ENCODE measurements at places on chromosomes 11 and 22. TPM values are rescaled to one million over a fixed set of nuclear protein-coding genes. Genes with fewer than 3 reads are reported as not detected.

DNA sequence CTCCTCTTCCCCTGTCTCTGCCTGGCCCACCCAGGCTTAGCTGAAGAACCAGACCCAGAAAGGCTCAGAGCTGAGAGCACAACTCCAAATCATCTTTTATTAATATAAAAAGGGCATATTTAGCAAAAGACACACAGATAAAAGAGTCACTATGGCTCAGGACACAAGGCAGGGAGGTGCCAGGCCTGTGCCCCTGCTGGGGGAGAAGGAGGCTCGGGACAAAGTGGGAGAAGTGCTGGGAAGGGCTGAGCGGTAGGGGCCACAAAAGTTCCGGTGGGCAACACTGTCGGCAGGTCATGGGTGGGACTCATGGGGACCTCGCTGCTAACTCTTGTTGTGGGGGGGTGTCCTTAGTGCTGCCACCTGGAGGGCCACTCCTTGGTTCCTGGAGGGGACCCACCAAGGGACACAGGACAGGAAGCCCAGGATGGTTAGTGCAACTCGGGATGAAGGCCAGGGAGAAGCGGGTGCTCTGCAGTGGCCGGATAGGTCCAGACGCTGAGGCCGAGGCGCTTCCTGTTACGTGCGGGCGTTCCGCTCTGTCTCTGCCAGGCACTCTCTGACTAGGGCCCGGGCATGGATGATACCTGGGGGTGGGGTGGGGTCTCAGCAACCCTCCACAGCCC lies 1.4 kb upstream of the PITPNM1 start:
- H3K27ac ChIP-seq, result peak overlapping the region; percentile 13
- no peak overlapping the region for H3K4me3 ChIP-seq
- DNase-seq, result no peak
- H3K36me3 ChIP-seq, result peaks cover 3% of the 10 kb centered on the region
- H3K4me1 ChIP-seq, result peaks cover 42% of the 10 kb centered on the region

OSBP2 gene
- 0.74 TPM for polyA plus RNA-seq

GRCh38 chr22:37167176-37167980 lies 17.7 kb upstream of the IL2RB start:
- peaks cover 82% of the 10 kb centered on the region for H3K4me1 ChIP-seq
- H3K36me3 ChIP-seq, result no peaks in the 10 kb centered on the region
- peak overlapping the region; percentile 48 for H3K27ac ChIP-seq
- peak overlapping the region; percentile 63 for H3K4me3 ChIP-seq
- peak; percentile 42 for DNase-seq

GRCh38 chr11:911031-911889 lies 650 bp upstream of the CHID1 start:
- H3K4me3 ChIP-seq, result peak overlapping the region; percentile 58
- DNase-seq, result peak; percentile 10
- H3K27ac ChIP-seq, result peak overlapping the region; percentile 55
- no peaks in the 10 kb centered on the region for H3K27me3 ChIP-seq

- H3K27ac ChIP-seq, result no peak overlapping the region
- H3K36me3 ChIP-seq, result no peaks in the 10 kb centered on the region
Observed at GRCh38 chr11:65826984-65827735, 6.6 kb upstream of the SNX32 start.

GRCh38 chr11:19891022-19891421 lies 178.4 kb downstream of the NAV2 start:
- H3K4me1 ChIP-seq, result no peaks in the 10 kb centered on the region
- no peaks in the 10 kb centered on the region for H3K36me3 ChIP-seq
- H3K4me3 ChIP-seq, result no peak overlapping the region
- H3K27me3 ChIP-seq, result no peaks in the 10 kb centered on the region
- DNase-seq, result no peak

TIGD3 gene
- polyA plus RNA-seq, result 0.59 TPM

DNA sequence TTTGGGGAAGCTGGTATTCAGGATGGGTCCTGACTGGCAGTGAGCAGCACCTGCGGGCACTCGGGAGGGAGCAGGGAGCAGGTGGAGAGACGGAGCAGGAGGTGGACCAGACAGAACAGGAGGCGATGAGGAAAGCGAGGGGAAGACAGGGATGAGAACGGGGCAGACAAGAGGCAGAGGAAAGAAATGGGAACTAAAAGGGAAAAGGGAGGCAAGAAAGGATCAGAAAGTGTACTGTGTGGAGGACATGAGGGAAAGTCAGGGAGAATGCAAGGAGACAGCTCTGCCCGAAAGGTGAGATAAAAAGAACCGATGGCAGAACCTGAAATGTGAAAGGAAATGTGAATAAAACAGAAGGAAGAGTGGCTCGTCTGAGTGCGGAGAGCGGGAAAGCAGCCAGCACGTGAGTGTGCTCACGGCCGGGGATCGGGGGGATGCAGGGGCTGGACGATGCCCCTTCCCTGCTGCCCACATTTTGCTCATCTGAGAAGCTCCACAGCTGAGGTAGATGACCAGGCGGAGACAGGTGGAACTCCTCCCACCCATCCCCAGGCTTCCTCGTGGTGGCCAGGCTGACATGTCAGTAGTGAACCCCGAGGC lies 494.4 kb upstream of the B3GAT1 start:
- DNase-seq, result no peak
- no peak overlapping the region for H3K27ac ChIP-seq
- H3K4me3 ChIP-seq, result no peak overlapping the region
- no peaks in the 10 kb centered on the region for H3K36me3 ChIP-seq
- H3K27me3 ChIP-seq, result peaks cover 3% of the 10 kb centered on the region

HEPACAM gene
- not detected for polyA plus RNA-seq

UPK3A gene
- polyA plus RNA-seq, result not detected

INCENP gene
- 3.1 TPM for polyA plus RNA-seq

GRCh38 chr11:104324276-104324675 lies 160.3 kb upstream of the PDGFD start:
- no peaks in the 10 kb centered on the region for H3K27me3 ChIP-seq
- no peaks in the 10 kb centered on the region for H3K36me3 ChIP-seq
- H3K4me1 ChIP-seq, result no peaks in the 10 kb centered on the region
- DNase-seq, result no peak
- H3K4me3 ChIP-seq, result no peak overlapping the region

OR4A16 gene
- not detected for polyA plus RNA-seq

SYCE3 gene
- polyA plus RNA-seq, result not detected

MAP6 gene
- not detected for polyA plus RNA-seq

SCUBE2 gene
- not detected for polyA plus RNA-seq

SSTR3 gene
- 0.59 TPM for polyA plus RNA-seq

GRCh38 chr11:111634981-111635705 lies 32.9 kb downstream of the SIK2 start:
- no peak overlapping the region for H3K4me3 ChIP-seq
- peaks cover 10% of the 10 kb centered on the region for H3K4me1 ChIP-seq
- H3K27ac ChIP-seq, result no peak overlapping the region
- no peak for DNase-seq

DNA sequence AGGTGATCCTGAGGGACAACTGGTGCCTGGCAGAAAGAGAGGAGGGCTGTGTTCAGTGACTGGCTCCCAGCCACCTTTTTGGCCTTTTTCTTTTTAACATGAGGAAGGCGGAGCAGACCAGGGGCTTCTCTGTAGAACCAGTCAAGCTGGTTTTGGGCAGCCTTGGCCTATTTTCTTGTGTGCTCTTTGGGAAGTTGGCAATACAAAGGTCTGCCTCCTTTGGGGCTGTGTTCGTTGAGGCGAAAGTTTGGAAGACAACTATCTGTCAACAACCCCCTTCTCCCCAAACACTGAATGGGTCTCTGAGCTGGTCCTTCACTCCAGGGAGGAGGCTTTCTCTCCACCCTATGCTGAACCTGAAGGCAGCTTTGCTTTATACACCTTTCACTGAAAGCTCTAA lies 8.5 kb downstream of the MARK2 start:
- H3K4me1 ChIP-seq, result peaks cover 70% of the 10 kb centered on the region
- H3K27ac ChIP-seq, result no peak overlapping the region
- H3K36me3 ChIP-seq, result no peaks in the 10 kb centered on the region
- no peak for DNase-seq

DNA sequence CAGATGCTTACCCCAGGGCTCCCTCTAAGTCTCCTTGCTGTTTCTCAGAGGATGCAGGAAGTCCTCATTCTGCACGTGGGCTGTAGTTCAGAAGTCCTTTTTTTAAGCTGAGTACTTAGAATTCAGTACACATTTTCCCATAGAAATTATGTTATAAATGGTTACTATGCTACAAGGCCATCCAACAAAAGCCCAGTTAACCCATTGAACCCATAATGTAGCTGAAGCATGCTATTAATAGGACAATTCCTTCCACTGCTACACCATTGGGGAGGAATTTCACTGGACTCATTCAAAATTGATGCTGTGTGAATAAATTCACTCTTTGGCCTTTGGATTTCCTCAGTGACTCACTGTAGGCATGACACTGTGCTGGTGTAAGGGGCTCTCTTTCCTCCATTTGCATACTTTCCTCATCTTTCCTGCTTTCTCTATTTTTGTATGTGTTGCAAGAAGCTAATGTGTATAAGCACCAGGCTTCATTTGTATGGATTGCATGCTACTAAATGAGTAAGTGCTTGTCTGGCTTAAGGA lies 148.0 kb downstream of the NTM start:
- H3K27me3 ChIP-seq, result no peaks in the 10 kb centered on the region
- H3K27ac ChIP-seq, result no peak overlapping the region
- no peak overlapping the region for H3K4me3 ChIP-seq
- DNase-seq, result no peak

DNA sequence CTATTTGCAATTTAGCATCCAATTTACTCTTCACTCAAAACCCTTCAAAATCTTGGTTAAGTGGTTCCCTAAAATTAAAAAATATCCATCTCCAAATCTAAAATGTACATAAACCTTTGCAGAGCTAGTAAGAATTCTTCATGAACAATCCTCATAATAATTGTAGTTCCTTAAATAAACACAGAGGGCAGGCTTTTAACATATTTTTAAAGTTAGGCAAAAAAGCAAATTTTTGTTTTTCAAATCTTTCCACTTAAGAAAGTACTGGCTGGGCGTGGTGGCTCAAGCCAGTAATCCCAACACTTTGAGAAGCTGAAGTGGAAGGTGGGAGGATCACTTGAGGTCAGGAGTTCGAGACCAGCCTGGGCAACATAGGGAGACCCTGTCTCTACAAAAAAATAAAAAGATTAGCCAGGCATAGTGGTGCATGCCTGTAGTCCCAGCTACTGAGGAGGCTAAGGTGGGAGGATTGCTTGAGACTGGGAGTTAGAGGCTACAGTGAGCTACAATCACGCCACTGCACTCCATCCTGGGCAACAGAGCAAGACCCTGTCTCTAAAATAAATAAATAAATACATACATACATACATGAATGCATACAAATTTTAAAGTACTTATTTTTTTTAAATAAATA lies 25.1 kb upstream of the PLAAT3 start:
- H3K27ac ChIP-seq, result no peak overlapping the region
- DNase-seq, result no peak
- no peaks in the 10 kb centered on the region for H3K4me1 ChIP-seq
- H3K36me3 ChIP-seq, result peaks cover 22% of the 10 kb centered on the region

REXO2 gene
- 52.9 TPM for polyA plus RNA-seq

LRFN4 gene
- 2.2 TPM for polyA plus RNA-seq

- H3K27ac ChIP-seq, result no peak overlapping the region
- no peaks in the 10 kb centered on the region for H3K27me3 ChIP-seq
- DNase-seq, result no peak
- no peaks in the 10 kb centered on the region for H3K4me1 ChIP-seq
- no peaks in the 10 kb centered on the region for H3K36me3 ChIP-seq
- no peak overlapping the region for H3K4me3 ChIP-seq
Observed at GRCh38 chr22:44383064-44383575, 70.4 kb upstream of the SHISAL1 start.

- H3K27me3 ChIP-seq, result no peaks in the 10 kb centered on the region
- no peak for DNase-seq
- H3K4me1 ChIP-seq, result no peaks in the 10 kb centered on the region
Observed at GRCh38 chr11:17244046-17244445, 32.5 kb upstream of the NUCB2 start.

- no peaks in the 10 kb centered on the region for H3K27me3 ChIP-seq
- H3K27ac ChIP-seq, result no peak overlapping the region
Observed at GRCh38 chr11:9228091-9228490, 37.1 kb downstream of the DENND5A start.

GRCh38 chr22:42837556-42837955 lies 19.5 kb downstream of the ARFGAP3 start:
- H3K4me3 ChIP-seq, result no peak overlapping the region
- peaks cover 20% of the 10 kb centered on the region for H3K36me3 ChIP-seq
- no peaks in the 10 kb centered on the region for H3K4me1 ChIP-seq

ALDH3B1 gene
- 0.12 TPM for polyA plus RNA-seq

OR8D4 gene
- polyA plus RNA-seq, result not detected

DNA sequence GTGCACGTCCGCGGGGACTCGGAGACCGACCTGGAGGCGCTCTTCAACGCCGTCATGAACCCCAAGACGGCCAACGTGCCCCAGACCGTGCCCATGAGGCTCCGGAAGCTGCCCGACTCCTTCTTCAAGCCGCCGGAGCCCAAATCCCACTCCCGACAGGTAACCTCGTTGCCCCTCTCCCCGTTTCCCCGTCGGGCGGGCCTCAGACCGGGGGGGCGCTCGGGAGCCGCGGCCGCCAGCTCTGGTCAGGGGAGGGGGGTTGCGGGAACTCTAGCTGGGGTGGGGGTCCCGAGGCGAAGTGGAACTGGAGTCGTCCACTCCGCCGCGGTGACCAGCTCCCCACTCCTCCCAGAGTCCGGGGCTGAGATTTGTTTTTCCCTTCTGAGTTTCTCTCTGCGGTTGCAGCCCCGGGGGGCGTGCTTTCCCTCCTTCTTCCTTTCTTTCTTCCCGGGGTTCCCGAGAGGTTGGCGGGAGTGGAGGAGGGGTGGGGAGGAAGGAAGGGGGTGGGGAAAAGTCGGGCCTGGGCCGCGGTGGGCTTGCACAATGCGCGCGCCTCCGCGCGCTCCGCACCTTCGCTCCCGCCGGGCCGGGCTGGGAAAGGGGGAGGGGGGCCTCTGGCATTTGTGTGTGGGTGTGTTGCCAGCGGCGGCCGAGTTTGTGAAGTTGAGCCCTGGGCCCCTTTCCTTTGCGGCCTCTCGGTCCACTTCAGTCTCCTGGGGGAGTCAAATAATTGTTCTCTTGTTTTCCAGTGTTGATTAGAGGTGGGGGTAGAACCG lies 952 bp downstream of the YAP1 start:
- no peak for DNase-seq
- H3K4me1 ChIP-seq, result no peaks in the 10 kb centered on the region
- H3K36me3 ChIP-seq, result no peaks in the 10 kb centered on the region

DNA sequence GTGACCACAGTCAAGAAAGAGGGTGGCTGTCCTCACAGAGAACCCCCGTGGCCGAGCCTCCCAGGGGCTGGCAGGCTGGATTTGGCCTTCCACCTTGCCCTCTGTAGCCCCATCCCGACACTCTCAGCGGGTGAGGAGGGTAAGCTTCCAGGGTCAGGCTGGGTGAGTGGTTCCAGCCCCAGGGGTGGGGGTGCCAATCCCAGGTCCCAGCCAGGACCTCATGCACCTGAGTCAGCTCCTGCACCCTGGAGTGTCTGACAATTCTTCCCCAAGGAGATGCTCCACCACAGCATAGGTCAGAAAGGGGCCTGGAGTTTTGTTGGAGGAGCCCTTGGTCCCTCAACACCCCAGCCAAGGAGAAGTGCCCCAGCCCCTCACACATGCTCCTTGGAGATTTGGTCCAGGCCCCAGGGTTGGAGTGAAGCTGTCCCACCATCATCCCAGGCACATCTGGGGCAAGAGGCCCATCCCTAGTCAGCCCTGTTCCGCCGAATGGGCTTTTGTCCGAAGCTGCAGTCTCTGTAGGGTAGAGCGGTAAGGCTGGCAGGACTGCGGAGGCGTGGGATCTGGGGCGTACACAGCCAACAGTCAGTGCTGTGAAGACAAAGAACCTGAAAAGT lies 8.4 kb downstream of the LINC01488 start:
- H3K27me3 ChIP-seq, result no peaks in the 10 kb centered on the region
- H3K27ac ChIP-seq, result no peak overlapping the region
- H3K4me3 ChIP-seq, result no peak overlapping the region
- H3K36me3 ChIP-seq, result no peaks in the 10 kb centered on the region

POU2AF2 gene
- polyA plus RNA-seq, result not detected

All from CD8-positive, alpha-beta memory T cell (primary cell).